SJCRH30 (cell line): ENCODE measurements at places on chromosomes 1 and 21. TPM values are rescaled to one million over a fixed set of nuclear protein-coding genes. Genes with fewer than 3 reads are reported as not detected.

ADGRL4 gene
- total RNA-seq: not detected in 2 replicates

CCDC185 gene
- total RNA-seq: not detected in 2 replicates

EXO1 gene
- total RNA-seq: 51.3 and 57.4 TPM in 2 replicates

DISP1 gene
- 23.4 and 24.6 TPM in 2 replicates for total RNA-seq

S100A2 gene
- total RNA-seq: 3.2 and 5.5 TPM in 2 replicates

KRTAP10-8 gene
- not detected in 2 replicates for total RNA-seq

PADI2 gene
- 4.3 and 4.6 TPM in 2 replicates for total RNA-seq

PPFIA4 gene
- total RNA-seq: 13.9 and 21.5 TPM in 2 replicates

TFAP2E gene
- total RNA-seq: 9.8 and 10.9 TPM in 2 replicates

NBPF10 gene
- 0.71 and 0.83 TPM in 2 replicates for total RNA-seq

PDPN gene
- total RNA-seq: not detected in 2 replicates

ACTL8 gene
- total RNA-seq: 0.08 and 0.13 TPM in 2 replicates
